Activated T-cell treated with anti-CD3 and anti-CD28 coated beads, Interleukin-2, amount 50 U/mL, for 72 hours (primary cell): ENCODE measurements at places on chromosomes 7 and 10.

GRCh38 chr7:158271646-158272045, 316.0 kb downstream of the PTPRN2 start:
- no peak for DNase-seq

DNA sequence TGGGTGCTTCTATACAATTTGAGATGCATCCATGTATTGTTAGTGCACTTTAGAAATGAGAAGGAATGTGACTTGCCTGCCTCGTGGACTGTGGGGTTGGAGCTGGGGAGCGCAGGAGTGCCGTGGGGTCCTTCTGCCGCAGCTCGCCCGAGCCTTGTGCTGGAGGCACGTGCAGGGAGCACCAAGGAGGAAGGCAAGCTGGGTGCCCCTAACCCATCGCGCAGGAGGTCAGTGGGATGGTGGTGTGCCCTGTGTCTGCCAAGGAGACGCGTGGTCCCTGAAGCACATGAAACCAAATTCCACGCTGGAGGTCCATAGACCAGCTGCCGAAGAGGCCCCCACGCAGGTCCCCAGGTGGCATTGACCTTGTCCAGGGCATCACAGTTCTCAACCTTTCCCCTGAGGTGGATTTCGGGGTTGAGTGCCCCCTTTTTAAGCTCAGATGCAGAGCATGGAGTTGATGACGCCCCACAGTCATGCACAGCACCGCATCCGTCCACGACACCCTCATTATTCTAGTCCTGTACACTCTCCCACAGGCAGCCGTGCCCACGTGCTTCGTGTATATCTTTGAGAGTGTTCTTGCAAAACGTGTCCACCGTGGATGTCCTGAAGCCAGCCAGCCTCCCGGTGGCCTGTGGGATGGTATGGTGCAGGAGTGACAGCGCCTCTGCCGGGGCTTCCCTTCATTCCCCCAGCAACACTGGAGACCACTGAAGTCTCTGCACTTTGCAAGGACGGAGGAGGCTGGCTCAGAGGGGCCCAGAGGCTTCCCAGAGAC, 35.5 kb downstream of the FKBP6 start:
- no peak for DNase-seq

- DNase-seq = no peak
Observed at GRCh38 chr10:50788951-50789945, 49.5 kb downstream of the ASAH2B start.

- DNase-seq = no peak
Observed at GRCh38 chr7:66326501-66327215, 121.5 kb downstream of the TPST1 start.

- DNase-seq = no peak
Observed at GRCh38 chr7:154910125-154910524, 92.8 kb downstream of the PAXIP1 start.

GRCh38 chr10:21507150-21507549, 18.3 kb downstream of the SKIDA1 start:
- no peak for DNase-seq

GRCh38 chr10:131630772-131631258, 270.0 kb upstream of the PPP2R2D start:
- no peak for DNase-seq

- DNase-seq = no peak
Observed at GRCh38 chr7:133910761-133911160, 216.4 kb upstream of the LRGUK start.

- DNase-seq = no peak
Observed at GRCh38 chr7:30750010-30750409, 1.9 kb upstream of the INMT start.

- no peak for DNase-seq
Observed at GRCh38 chr10:72881291-72881690, 12.2 kb upstream of the OIT3 start.

- no peak for DNase-seq
Observed at GRCh38 chr10:101446071-101446470, 92.1 kb downstream of the BTRC start.

- no peak for DNase-seq
Observed at GRCh38 chr10:77865580-77866324, 60.8 kb downstream of the DLG5 start.

DNA sequence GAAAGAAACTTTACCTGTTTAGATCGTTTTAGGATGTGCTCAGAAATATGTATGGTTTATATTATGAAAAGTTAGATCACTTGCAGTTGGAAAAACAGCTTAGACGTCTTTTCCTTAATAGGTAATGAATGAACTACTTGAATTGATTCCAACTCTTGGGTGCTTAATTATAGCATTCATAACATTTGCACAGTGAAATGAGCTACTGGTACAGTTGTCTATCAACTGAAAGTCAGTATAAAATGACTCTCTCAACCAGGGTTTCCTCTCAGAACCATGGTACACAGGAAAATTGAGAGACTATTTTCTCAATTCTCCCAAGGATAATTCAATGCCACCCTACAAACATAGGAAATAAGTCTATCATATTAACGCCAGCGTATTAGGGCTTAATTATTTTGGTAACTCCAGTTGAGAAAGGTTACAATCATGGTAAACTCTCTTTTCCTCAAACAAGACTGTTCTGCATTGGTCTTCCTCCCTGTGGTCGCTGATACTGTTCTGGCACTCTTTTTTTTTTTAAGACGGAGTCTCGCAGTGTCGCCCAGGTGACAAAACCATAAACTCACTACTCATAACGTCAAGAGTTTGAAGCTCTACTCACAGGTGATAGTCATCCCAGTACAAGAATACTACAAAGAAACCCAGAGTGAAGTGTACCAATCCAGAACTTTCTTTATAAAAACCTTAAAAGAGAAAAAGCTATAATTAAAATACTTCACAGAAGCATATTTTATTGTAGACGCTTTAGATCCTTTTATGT, 2.0 kb downstream of the ANLN start:
- peak; percentile 41 for DNase-seq
